ENCODE measurements at places on chromosomes 3 and 15.

GRCh38 chr3:141235661-141236171, 4.1 kb downstream of the PXYLP1 start:
- DNase-seq: no peak

- no peak for DNase-seq
Observed at GRCh38 chr3:2765002-2765579, 345.1 kb downstream of the IL5RA start.

- no peak for DNase-seq
Observed at GRCh38 chr3:142819179-142819578, 69.7 kb downstream of the PCOLCE2 start.

- DNase-seq: no peak
Observed at GRCh38 chr15:66261056-66261455, 7.5 kb upstream of the MEGF11 start.

DNA sequence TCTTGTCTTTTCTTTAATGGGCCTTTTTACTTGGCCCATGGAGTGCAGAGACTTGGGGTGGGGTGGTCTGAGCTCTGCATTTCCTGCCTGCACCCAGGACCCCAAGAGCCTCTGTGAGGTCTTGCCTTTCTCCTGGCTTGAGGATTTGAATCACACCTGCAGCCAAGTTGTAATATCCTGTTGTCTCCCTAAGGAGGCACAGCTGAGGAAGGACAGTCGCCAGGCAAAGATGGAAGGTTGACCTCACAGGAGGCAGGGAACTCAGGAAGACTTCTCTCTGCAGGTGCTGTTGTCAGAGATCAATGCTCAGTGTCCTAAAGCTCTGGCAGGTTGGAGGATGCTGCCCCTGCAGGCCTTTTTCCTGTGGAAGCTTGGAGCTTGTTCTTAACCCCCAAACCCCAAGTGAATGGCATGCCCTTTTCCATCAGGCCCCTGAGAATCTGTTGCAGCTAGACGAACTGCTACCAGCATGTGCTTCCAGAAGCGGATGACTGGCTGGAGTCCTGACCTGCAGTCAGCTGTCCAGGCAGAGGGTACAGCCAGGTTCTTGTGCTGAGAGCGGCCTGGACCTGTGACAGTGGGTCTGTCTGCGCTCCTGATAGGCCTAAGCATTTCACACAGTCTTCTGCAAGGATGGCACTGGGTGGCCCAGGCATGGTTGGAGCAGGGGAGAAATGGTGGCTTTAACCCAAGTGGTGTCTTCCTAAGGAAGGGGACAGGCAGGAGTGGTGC, 120.0 kb downstream of the EEFSEC start:
- DNase-seq: no peak

DNA sequence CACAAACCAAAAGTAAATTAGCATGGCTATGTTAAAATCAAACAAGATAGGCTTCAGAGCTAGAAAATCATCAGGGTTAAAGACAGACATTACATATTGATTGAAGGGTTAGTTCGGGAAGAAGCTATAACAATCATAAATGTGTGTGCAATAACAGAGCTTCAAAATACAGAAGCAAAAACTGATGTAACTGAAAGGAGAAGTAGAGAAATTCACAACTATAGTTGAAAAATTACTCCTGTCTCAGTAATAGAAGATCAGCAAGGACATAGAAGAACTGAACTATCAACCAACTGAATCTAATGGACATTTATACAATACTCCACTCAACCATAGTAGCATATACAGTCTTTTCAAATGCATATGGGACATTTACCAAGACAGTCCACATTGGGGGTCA, 59.4 kb downstream of the MCTP2 start:
- DNase-seq: no peak

DNA sequence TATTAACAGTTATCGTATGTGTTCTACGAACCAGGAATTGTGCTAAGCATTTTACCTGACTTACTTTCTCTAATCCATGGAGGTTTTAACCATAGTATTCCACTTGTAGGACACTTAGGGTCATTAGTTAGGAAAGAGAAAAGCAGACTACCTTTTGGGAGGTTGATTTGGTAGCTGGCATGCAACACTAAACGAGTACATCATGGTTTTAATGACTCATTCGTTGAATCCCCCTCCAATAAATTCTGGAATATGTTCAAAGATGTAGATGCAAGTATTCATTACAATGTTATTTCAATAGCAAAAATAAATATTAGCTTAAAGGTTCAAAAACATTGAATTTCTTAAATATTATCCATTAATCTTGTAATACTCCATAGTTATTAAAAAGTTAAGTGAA, 162.5 kb downstream of the FMN1 start:
- DNase-seq: no peak

DNA sequence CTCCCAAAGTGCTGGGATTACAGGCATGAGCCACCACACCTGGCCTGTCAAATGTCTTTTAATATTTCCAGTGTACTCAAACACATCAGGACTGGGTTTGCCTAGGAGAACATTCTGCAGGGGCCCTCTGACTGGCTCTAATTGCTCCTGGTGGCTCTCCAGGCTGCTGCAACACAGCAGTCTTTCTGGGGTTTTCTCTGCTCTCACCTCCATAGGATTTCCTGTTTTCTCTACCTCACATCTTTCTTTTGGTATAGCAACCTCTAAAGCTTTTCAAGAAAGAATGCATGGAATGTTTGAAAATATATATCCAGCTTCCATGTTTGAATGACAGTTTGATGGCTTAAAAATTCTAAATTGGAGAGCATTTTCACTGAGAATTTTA, 83.3 kb upstream of the IGSF10 start:
- no peak for DNase-seq

GRCh38 chr3:144114767-144115166, 143.1 kb downstream of the DIPK2A start:
- DNase-seq: no peak

DNA sequence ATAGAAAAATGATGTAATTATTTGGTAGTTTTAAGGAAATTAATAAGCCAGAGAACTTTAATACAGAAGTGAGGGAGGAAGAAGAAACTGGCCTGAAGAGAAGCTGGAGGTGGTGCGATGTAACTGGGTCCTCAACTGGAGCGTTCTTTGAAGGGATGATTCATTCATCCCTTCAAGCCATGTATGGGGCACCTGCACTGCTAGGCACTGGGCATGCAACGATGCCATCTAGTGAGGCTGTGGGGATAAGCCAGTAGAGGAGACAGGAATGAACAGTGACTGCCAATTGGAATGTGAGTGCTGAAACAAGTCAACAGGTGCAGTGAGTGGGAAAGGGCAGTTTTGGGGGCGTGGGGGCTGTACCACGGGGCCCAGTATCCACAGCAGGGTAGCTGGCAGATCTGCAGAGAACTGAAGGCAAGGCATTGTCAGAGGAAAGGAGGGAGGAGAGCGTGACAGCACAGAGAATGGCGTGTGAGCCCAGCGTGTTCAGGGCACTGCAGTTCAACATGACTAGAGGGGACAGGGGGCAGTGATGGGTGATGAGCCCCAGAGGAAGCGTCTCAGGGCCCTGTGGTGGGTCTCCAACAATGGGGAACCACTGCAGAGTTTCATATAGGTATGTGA, 3.8 kb upstream of the KIF23 start:
- DNase-seq: no peak

DNA sequence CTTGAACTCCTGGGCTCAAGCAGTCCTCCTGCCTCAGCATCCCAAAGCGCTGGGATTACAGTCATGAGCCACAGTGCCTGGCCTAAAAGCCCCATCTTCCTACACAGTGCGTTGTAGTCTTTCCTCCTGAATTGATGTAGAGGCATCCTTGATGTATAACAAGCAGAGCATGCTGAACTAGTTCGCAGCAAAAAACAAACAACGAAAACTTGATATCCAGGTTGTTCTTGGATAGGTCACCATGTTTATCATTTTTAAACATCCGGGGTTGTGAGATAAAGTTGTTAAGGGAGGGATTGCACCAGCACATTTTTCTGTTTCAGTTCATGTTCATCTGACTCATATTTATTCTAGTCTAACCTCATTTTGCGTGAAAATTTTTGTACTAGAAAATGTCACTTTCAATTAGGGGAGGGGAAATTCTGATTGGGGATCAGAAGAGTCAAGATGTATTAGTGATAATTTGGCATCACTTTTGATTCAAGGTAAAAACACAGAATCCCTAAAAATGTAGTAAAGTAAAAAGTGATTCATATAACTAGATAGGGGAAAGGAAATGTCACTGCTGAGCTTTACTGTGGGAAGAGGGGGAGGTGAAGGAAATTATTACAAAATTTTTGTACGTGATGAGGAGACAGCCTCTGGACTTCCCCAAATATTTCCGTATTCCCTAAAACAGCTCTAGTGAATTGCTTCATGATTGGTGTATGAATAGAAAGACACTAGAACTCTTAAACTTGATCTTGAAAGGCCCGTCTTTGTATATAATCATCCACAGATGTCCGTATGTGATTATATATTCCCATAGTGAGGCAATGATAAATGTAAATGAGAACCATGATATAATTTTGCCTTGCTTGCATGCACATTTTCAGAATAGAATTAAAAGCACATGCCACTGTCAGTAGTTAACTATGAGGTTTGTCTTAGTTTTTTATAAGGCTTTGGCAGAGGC, 22.9 kb downstream of the RAB8B start:
- DNase-seq: no peak
